Amygdala (tissue), 56 donors: ENCODE measurements at places on chromosomes 1 and 21.

DNA sequence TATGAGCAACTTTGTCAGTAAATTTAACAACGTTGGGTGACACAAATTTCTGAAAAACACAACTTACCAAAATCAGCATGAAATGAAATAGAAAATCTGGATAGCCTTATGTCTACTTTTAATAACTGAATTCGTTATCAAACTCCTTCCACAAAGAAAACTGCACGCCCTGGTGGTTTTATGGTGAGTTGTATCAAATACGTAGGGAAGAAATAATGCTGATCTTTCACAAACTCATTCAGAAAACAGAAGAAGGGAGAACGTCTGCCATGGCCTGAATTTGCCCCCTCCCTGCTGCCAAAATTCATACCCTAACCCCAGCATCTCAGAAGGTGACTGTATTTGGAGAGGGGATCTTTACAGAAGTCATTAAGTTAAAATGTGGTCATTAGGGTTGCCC is 50.0 kb upstream of the COL18A1 start:
- DNase-seq, result no peak

DNA sequence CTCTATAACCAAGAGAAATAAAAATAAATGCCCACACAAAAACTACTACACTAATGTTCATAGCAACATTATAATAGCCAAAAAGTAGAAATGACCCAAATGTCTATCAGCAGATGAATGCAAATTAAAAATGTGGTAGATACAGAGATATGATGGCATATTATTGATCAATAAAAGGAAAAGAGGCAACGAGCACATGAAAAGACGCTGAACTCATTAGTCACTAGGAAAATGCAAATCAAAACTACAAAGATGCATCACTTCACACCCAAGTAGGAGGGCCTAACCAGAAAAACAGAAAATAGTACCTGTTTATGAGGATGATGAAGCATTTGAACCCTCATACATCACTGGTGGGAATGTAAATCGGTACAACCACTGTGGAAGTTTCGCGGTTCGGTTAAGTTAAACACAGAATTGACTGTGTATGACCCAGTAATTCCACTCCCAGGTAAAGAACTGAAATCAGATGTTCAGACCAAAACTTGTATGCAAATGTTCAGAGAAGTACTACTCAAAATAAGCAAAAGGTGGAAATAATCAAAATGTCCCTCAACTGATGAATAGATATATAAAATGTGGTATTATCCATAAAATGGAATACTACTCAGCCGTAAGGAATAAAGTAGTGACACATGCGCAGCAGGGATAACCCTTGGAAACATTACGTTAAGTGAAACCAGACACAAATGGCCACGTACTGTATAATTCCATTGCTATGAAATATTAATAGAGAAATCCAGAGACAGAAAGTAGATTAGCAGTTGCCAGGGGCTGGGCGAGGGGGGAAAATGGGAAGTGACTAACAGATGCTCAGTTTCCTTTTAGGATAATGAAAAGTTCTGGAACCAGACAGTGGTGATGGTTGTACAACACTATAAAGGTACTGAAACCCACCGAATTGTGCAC is 3.1 kb downstream of the USP48 start:
- no peak for DNase-seq

DNA sequence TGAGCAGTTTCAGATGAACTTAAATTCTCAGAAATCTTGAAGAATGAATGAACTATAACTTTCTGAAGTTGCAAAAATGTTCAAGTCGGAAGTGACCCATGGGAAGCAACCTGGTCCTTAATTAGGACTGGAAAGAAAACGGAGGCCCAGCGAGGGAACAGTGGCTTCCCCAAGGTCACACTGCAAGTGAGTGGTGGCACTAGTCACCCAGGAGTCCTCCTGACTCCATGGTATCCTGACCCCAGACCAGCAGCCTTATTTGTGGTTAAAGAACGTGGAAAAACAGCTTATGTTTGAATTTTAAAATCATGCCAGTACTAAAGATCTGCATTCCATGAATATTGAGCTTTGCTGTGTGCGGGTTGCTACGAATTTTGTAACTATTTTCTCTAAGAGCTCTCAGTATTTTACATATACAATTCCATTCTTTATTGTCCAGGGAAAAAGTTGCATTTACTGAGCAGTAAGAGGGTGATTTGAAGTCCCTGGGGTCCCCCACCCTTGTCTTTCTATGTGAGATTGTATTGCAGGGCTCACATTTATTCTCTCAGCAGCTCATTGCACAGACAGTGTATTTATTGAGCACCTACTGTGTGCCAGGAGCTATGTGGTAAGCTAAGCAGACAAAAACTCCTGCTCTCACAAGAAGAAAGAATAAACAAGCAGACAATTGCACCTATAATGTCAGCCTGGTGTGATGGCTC is 61.6 kb upstream of the ATP5PO start:
- DNase-seq, result no peak

DNA sequence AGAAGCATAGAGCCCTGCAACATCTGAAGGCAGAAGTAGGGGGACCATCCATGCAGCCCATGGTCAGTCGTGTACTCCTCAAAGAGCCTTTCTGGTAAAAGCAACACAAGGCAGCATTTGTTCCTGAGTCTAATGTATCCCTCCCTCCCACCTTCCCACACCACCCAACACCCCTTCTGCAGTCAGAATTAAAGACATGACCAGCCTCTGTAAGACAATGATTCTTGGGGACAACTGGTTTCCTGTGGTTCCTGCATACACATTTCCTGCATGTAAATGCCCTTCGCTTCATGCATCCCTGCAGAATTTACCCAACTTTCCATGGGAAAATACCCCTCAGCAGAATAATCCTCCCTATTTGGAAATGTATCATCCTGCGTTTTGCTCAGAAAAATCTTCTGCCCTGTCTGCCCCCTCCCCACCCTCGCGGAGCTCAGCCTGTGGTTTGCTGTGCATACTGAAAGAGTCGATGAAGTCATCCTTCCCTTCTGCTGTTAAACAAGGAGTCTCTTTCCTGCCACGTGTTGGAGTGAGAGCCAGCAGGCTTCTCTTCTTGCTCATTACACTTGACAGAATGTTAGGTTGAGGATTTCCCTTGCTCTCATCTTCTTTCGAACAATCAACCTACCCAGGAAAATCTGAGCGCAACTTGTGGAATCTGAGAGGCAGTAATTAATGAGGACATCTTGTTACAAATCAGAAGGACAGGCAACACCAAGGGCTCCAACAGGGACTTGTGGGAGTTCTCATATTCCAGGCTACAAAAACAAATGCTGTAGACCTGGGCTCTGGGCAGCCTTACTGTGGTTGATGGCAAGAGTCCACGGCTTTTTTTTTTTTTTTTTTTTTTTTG is 4.7 kb downstream of the TNN start:
- DNase-seq, result peak; percentile 51
